Stimulated activated CD4-positive, alpha-beta T cell treated with anti-CD3 and anti-CD28 coated beads, Interleukin-1b, Interleukin-23, amount 100 ng/mL, for 4 hours (primary cell): ENCODE measurements at places on chromosomes 13 and 19.

DNA sequence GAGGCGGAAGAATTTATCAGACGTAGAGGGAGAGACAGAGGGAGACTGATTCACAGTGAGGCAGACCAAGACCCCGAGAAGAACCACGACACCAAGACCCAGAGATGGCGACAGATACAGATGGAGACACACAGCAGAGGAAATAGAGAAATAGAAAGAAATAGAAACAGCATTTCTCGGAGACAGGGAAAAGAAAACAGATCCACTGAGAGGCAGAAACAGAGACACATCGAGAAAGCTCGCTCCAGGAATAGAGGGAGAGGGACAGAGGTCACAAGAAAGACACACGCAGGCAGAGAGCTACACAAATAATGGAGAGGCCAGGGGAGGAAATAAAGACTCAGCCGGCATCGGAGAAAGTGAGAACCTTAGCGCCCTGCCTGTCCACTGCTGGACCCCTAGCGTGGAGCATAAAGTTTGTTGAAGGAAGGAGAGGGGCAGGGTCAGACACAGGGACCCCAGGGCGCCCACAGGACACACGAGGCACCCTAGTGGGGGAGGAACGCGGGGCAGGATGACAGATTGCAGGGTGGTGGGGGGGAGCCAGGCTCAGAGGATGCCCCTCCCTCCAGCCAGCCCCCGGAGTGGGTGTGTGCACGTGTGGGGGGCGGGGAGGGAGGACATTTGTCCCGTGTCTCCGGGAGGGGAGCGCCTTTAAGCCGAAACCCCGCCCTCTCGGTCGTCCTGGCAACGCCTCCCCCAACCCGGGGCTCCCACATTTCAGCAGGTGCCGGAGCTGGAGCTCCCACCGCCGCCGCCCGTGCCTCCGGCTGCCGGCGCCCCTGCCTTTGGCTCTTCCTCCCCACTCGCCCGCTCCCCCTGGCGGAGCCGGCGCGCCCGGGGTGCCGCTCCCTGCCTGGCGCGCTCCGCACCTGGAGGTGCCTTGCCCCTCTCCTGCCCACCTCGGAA is at the start of gene PRKCG:
PRKCG (plus strand) TSS at position 716 of the 909 bp plus-strand sequence. CDS start 298 bp downstream, outside the sequence.
- DNase-seq: no peak

GRCh38 chr13:90154311-90154960 is 1193.1 kb upstream of the MIR17HG start:
- no peak for DNase-seq

GRCh38 chr13:36629057-36629385 is 44.8 kb upstream of the SERTM1 start:
- no peak for DNase-seq

GRCh38 chr13:45882626-45883025 is 31.1 kb upstream of the SIAH3 start:
- no peak for DNase-seq

- DNase-seq: no peak
Measured at GRCh38 chr13:68690567-68690966, 1417.1 kb upstream of the ATXN8OS start.

GRCh38 chr13:33349986-33350826 is 64.7 kb upstream of the STARD13 start:
- DNase-seq: no peak

DNA sequence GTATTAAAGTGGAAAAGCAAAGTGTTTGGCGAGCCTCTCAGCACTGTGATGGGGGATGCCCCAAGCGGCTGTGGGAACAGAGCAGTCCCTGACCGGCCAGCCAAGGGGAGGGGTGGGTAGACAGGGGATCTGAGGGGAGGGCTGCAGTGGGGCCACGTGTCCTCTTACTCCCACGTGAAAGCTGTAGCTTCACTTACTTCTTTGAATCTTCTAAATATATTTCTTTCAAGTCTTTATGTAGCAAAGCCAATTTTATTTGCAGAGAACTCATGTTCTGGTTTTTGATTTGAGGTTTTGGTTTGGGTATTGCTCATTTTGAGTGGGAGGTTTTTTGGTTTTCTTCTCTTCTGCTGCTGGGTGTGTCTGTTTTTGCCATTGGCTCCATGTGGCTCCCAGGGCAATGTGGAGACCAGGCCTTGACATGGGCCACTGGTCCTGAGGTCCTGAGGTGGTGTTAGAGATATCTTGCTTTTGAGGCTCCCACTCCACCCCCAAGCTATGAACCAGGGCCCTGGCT is 17.7 kb upstream of the OVOL3 start:
- DNase-seq: no peak

- DNase-seq: no peak
Measured at GRCh38 chr13:94602467-94602866, 810 bp downstream of the GPR180 start.

- DNase-seq: no peak
Measured at GRCh38 chr19:44955505-44956439, 592 bp downstream of the CLPTM1 start.

DNA sequence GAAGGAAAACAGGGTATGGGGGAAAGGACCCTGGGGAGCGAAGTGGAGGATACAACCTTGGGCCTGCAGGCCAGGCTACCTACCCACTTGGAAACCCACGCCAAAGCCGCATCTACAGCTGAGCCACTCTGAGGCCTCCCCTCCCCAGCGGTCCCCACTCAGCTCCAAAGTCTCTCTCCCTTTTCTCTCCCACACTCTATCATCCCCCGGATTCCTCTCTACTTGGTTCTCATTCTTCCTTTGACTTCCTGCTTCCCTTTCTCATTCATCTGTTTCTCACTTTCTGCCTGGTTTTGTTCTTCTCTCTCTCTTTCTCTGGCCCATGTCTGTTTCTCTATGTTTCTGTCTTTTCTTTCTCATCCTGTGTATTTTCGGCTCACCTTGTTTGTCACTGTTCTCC is 2.7 kb downstream of the KLK3 start:
- no peak for DNase-seq

- DNase-seq: peak; percentile 89
Measured at GRCh38 chr13:76991796-76992547, at the start of gene CLN5. TSS of gene CLN5 (plus strand) at chr13:76992081. CDS start at chr13:76992099, 18 bp downstream.

GRCh38 chr19:38277969-38278680 is 13.8 kb downstream of the SPINT2 start:
- no peak for DNase-seq

DNA sequence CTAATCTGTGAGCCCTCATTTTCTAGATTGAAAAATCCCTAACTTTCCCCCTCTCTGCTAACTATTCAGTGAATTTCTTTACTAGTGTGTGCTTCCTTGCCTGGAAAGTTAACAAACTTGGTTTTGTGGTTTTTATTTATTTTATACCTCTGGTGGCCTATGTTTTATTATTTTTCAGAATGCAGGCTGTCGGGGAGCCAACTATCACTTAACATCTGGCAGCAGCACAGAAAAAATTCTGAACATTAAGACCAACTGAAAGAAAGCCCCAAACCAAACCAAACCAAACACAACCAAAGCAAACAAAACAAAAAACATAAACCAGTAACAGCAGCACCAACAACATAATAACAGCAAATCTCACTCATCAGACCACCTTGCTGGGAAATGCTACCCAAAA is 109.0 kb upstream of the KL start:
- no peak for DNase-seq

DNA sequence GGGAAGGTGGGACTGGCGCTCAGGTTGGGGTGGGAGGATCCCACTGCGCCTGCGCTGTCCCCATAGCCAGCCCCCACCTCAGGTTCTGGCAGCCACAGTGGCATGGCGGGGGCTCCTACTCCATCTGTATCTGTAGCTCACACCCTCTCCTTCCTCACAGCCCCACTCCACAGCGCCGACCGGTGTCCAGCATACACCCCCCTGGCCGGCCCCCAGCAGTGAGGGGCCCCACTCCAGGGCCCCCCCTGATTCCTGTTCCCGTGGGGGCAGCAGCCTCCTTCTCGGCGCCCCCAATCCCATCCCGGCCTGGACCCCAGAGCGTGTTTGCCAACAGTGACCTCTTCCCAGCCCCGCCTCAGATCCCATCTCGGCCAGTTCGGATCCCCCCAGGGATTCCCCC is 6.0 kb downstream of the TMED1 start:
- DNase-seq: no peak

DNA sequence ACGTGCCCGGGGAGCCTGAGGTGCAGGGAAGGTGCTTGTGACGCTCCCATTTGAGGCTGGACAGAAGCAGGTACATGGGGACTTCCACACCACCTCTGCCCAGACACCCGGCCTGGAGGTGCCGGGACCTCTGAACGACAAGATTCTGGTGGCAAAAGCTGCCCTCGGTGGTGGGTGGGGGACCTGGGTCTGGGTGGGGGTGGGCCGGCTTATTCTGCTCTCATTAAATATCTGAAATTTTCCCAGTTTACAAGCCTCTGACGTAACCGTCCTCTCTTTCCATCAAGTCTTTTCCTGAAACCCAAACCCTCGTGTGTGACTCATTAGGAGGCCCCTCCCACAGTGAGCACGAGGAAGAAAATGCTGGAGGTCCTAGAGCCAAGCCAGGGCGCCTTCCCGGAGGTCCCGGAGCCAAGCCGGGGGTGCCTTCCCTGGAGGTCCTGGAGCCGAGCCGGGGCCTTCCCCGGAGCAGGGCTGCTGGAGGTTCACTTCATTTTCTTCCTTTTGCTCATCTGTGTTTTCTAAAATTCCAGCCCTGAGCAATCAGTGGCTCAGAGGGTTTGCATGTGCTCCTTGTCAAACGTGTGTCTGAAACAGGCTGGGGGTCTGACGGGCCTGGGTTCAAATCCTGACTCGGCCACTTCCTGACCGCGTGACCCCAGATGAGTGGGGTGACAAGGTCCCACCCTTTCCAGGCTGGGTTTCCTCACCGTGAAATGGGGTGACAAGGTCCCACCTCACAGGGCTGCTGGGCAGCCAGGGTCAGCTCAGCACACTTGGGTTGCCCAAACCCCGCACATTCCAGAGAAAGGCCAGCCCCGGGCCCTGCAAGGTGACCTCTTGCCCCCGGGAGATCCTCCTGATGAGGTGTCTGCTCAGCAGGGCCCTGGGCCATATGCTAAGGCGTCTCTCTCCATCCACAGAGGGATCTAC is 10.0 kb downstream of the CFD start:
- DNase-seq: no peak

GRCh38 chr19:8504171-8504570 is 1.7 kb upstream of the PRAM1 start:
- no peak for DNase-seq

GRCh38 chr19:18434411-18435175 is 3.3 kb downstream of the ISYNA1 start:
- DNase-seq: no peak

DNA sequence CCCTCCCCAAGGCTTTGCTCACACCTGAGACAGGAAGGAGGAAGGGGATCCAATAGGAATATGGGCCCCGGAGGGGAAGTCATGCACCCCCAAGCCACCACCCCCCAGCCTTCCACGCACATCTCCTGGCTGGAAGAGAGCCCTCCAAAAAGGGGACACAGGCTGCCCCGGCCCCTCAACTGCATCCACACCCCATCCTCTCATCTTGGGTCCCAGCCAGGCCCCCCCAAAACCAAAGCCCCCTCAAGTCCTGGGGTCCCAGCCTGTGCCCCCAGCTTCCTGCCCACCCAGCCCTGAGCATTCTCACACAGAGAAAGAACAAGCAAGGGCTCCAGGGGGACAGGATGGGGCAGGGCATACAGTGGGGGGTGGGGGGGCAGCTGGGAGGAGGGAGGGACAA is 12.1 kb downstream of the SMIM24 start:
- DNase-seq: no peak

- DNase-seq: peak; percentile 41
Measured at GRCh38 chr13:40388617-40389016, 277.8 kb downstream of the FOXO1 start.

- DNase-seq: no peak
Measured at GRCh38 chr19:47266401-47266941, 8.2 kb upstream of the INAFM1 start.

DNA sequence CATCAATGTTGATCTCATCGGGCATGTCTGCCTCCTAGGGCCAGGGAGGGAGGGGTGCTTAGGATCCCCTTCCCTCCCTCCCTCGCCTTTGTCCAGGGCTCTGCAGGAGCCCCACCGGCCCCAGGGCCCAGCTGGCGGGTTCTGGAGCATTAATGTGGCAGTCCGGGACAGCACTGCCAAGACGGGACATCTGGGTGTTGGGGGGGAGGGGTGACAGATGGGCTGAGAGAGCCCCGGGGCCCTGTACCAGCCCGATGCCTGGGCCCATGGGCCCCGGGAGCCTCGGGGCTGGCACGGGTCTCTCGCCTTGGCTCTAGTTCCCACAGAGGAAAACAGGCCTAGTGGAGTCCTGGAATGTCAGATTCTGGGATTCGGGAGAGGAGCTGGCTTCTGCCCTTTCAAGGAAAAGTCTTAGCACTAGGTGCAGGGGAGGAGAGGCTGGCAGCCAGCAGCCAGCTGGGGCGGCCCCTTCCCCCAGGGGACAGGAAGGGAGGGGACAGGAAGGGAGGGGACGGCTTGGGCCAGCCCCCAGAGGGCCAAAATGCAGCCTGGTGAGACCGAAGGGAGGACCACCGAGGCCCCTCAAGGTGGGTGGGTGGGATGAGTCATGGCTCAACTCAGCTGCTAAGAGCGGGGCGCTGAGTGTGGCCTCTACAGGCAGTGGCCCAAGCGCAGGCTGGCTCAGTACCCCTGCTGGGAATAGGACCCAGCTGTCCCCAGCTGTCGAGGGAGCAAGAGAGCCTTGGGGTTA is 3.1 kb downstream of the PPP1R14A start:
- DNase-seq: no peak

DNA sequence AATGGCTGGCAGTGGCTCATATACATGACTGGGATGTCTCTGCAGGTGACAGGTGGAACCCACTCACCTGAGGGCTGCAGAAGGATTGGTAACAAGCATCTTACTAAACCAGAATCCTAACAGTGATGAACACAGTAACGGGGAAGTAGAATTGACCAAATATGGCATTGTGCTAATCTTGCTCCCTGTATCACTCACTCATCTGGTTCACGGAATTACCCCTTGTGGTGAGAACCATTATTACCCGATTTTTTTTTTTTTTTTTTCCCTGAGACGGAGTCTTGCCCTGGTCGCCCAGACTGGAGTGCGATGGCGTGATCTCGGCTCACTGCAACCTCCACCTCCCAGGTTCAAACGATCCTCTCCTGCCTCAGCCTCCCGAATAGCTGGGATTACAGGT is 69.5 kb downstream of the PTPRS start:
- no peak for DNase-seq

GRCh38 chr13:28583651-28584091 is 75.3 kb upstream of the POMP start:
- DNase-seq: no peak

GRCh38 chr19:53332484-53332883 is 1.1 kb upstream of the ZNF845 start:
- DNase-seq: no peak

GRCh38 chr13:78198821-78199220 is 280.2 kb upstream of the EDNRB start:
- DNase-seq: no peak

GRCh38 chr13:34764246-34764645 is 177.8 kb upstream of the NBEA start:
- no peak for DNase-seq

DNA sequence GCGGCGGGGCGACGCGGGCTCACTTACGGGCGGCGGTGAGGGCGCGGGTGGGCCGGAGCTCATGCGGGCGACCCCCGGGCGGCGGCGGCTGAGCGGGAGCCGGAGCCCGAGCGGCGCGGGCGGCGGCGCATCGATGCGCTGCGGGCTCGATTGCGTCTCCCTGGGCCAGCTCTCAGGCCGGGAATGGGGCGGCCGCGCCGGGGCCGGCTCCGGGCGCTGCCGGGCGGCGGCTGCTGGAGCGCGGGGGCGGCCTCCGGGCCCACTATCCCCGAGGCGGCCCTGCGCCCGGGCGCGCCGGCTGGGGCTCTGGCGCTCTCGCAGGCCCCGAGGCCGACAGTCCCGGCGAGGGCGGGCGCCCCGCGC is 1.4 kb upstream of the TSHZ3 start:
- DNase-seq: no peak
